ENCODE measurements at places on chromosomes 6 and 20.

DNA sequence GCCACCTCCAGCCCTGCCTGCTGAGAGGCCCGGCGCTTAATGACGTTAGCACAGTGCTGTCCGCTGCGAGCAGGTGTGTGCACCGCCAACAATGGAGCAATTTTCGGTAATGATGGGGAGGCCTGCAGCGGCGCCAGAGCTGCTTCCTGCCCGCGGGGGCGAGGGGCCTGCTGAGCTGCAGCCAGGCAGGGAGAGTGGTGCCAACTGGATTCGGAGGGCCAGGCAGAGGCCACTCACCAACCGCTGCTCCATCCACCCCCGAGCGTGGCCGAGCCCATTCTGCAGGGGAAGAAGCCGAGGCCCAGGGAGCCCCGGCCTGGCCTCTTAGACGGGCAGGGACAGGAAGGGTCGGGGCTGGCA lies 9.6 kb downstream of the HRH3 start:
- no peak for DNase-seq

GRCh38 chr6:62296541-62296940 lies 10.5 kb upstream of the KHDRBS2 start:
- DNase-seq, result no peak

- DNase-seq, result no peak
Measured at GRCh38 chr6:6533176-6533575, 55.3 kb upstream of the LY86 start.

DNA sequence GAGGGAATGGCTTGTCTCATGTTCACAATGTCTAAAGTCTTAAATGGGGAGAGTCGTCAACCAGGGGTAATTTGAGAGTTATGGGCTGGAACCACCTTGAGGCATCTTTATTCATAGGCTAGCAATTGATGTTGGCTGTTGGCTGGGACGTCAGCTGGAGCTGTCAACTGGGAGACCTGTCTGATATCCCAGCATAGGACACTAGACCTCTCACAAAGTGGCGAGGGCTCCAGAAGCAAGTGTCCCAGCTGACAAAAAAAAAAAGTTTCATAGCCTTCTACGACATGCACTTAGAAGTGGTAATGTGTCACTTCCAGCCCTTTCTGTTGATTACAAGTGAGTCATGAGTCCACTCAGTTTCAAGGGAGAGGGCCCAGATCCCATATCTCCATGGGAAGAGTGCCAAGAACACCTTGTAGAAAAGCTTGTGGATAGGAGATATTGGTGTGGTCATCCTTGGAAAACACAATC lies 278.0 kb downstream of the ESR1 start:
- DNase-seq, result no peak

- no peak for DNase-seq
Measured at GRCh38 chr6:131367206-131367873, 205.7 kb upstream of the ARG1 start.

DNA sequence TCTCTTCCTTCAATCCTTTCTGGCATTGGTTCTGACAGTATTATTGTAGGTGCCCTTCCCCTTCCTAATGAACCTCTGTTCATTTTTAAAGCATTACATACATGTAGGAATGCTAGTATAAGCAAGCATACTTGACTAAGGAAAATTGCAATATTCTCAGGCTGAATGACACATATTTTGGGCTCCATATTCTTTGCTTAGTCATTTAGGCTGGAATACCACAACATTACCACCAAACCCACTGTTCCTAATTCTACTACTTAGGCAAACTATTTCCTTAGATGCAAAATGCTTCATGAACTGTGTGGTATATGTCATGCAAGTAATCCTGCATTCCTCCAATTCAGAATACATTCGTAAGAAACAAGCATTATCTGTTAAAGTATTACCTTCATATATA lies 113.9 kb downstream of the PRDM1 start:
- no peak for DNase-seq

- no peak for DNase-seq
Measured at GRCh38 chr6:41477572-41477971, 68.6 kb upstream of the FOXP4 start.

- peak; percentile 57 for DNase-seq
Measured at GRCh38 chr20:41738604-41739206, 120.5 kb upstream of the CHD6 start.

- DNase-seq, result no peak
Measured at GRCh38 chr6:5724911-5725310, 281.8 kb downstream of the NRN1 start.

DNA sequence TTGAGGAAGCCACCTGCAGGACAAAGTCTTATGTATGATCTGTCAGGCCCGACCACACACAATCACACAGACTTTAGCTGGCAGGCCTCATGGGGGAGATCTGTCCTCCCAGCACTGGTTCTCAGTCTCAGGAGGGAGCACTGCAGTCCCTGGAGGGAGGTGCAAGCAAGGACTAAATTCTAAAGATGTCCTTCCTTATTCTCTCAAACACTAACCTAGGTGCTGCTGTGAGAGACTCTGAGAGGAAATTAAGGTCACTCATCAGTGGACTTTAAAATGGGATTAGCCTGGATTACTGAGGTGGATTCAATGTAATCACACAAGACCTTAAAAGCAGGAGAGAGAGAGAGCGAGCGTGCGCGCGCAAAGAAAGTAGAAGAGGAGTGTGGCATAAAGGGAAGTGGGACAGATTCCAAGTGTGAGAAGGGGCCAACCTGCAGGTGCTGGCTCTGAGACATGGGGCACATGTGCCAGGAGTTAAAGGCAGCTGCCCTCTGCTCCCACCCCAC lies 14.3 kb downstream of the GLO1 start:
- DNase-seq, result no peak

DNA sequence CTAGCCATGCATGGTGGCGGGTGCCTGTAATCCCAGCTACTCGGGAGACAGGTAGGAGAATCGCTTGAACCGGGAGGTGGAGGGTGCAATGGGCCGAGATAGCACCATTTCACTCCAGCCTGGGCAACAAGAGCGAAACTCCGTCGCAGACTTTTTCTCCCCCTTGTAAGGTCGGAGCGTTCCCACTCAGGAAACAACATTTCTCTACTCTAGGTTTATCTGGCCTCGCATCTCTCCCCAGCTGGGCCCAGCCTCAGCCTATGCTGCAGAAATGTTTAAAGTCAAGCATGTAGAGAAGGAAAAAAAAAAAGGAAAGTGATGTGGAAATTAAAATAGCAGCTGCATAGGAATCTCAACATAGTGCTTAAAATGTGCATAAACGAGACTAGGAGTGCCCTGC lies 172.3 kb downstream of the TRIM27 start:
- no peak for DNase-seq

GRCh38 chr6:38720295-38720694 lies 5.2 kb downstream of the DNAH8 start:
- DNase-seq, result no peak

GRCh38 chr6:150866991-150867501 lies 1.5 kb downstream of the MTHFD1L start:
- DNase-seq, result no peak

DNA sequence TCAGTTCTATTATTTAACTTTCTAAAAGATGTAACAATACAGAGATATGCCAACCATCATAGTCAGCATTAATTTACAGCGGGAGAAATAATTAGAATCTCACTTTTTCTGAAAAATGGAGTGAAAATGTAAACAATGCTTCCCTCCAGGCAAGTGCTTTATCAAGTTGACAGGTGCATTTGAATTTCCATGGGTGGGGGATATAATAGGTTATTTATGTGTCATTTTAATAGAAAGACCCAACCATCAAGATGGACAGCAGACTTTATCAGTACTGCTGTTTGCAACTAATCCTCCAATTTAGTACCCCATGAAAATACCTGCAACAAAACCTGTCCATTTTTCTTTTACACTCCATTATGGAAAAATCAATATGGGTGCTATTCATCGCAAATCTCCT lies 780.1 kb downstream of the TFAP2A start:
- no peak for DNase-seq

- peak; percentile 67 for DNase-seq
Measured at GRCh38 chr6:31736021-31736767, at the start of gene CLIC1. Gene CLIC1 (minus strand): TSS chr6:31736530. CDS start chr6:31736300, 230 bp downstream.
